Stimulated activated CD8-positive, alpha-beta memory T cell treated with anti-CD3 and anti-CD28 coated beads, Interleukin-7, amount 100 ng/mL, for 24 hours (primary cell): ENCODE measurements at places on chromosomes 2 and 18.

DNA sequence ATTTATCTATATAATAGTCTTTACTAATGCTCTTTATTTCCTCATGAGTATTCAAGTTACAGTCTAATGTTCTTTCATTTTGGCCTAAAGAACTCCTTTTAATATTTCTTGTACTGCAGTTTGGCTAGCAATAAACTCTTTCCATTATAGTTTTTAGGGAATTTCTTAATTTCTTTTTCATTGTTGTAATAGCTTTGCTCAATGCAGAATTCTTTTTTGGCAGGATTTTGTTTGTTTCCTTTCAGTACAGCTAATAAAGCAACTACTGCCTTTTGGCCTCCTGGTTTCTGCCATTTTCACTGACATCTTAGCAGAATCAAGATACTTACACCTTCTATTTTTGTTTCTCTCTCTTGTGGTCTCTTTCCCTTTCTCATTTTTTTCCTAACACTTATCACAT is 390.4 kb upstream of the RGPD4 start:
- DNase-seq = no peak

DNA sequence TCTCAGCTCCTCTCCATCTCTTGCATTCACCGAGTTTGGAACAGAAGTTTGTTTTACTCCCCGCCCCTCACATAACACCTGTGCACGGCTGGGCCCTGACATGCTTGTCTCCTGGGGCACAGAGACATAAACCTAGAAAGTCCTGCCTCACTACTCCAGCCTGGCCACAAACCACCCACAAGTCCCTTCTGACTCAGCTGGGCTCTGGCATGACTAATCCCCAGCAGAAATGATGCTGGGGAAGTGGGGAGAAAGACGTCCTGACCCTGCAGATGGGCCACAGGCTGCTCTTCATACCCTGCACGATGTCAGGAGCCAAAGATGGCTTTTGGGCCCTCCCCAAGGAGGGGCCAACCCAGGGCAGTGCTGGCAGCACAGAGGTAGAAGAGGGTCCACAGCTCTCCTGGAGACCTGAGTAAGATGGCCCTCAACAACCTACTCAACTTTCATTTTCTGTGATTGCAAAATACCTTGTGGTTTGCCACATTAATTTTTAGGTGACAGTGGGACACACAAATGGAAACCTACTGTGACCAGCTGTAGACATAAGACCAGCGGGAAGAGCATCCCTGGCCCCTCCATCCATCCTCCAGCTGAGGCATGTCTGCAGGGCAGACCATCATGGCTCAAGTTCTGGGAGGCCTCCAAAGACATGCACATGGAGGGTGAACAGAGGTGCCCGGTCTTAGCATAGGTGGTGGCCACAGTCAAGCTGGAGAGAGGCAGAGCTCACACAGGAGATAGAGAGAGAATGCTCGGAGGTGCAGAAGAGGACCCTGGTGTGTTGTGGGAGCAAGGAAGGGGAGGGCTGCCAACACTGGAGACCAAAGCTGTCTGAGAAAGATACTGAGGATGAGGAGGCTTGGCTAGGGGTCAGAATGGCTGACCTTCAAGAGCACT is 40.0 kb downstream of the DNMT3A start:
- no peak for DNase-seq

DNA sequence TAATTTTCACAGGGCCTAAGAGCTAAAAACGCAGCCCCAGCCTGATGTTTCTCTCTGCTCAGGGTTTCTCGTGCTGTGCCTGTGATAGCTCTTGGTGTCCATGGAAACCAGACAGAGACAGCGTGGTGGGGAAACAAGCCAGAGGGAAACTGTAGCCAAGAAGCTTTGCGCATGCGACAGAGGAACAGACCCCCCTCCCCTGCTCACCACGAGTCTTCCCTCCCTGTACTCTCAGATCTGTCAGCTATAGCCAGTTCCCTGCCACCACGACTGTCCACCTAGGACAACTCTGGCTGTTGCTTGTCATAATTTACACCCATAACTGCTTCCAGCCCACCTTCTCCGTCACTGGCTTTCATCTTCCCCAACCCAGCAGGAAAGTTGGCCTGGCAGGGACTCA is 13.2 kb upstream of the DNAJC27 start:
- no peak for DNase-seq

- DNase-seq = no peak
Observed at GRCh38 chr18:50753311-50753710, 66.5 kb downstream of the MRO start.

DNA sequence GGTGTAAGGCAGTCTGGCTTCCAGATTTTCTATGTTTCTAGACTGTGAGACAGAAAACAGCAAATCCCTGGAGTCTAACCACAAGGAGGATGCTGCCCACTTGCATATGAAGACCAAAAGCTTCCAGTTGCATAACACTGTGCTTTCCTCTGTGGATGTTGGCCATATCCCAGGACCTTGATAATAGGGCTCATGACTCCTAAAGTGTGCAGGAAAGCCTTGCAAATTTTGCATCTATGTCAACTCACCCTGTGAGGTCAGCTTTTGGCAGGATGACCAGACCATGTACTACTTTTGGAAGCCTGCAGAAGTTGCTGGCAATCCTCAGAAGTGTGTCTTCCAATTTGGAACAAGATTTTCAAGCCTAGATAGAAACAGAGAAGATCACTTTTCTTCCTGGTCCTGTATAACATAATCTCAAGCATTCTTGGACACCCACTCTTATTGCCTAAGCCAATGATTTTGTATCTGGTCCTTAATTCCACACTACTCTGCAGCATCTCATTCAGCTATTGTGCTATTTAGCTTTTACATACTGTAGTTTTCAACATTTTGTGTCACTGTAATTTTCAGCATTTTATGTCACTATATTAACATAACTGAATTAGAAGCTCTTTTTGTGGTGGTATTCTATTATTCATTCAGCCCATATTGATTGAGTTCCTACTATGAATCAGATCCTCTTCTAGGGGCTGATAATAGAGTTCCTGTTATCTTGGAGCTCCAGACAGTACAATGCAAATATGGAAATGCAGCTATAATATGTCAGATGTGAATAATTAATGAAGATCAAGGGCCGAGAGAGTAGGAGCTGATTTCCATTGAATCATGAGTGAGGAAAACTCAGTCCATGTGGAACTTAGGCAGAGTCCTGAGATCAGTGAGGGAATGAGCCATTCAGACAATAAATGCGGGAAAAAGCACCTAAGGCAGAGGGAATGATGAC is 85.3 kb upstream of the RAB27B start:
- no peak for DNase-seq

- no peak for DNase-seq
Observed at GRCh38 chr2:112199188-112199587, 55.7 kb downstream of the ZC3H8 start.

- DNase-seq = no peak
Observed at GRCh38 chr18:2843146-2843545, 3.7 kb upstream of the EMILIN2 start.

- DNase-seq = no peak
Observed at GRCh38 chr2:69308338-69308737, 78.7 kb downstream of the GFPT1 start.

GRCh38 chr2:38192976-38193375 is 117.0 kb upstream of the CYP1B1 start:
- DNase-seq = no peak

GRCh38 chr2:43092520-43093179 is 133.8 kb downstream of the ZFP36L2 start:
- DNase-seq = no peak

DNA sequence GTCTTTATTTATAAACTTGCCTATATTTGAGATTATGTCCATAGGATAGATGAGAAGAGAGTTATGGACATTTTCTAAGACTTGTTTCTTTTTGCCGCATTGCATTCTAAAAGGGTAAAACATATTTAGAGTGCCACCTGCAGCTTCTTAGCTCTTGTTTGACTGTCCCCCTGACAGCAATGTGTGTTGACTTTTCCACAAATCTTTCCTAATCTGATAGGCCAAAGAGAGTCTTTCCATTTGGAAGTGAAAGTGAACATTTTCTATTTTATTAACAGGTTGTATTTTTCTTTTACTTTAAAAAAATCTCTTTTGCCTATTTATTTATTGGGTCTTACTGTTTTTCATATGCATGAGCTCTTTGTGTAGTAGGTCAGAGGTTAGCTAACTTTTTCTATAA is 58.4 kb downstream of the FMNL2 start:
- no peak for DNase-seq

GRCh38 chr2:115389024-115389423 is 946.6 kb downstream of the DPP10 start:
- DNase-seq = no peak

DNA sequence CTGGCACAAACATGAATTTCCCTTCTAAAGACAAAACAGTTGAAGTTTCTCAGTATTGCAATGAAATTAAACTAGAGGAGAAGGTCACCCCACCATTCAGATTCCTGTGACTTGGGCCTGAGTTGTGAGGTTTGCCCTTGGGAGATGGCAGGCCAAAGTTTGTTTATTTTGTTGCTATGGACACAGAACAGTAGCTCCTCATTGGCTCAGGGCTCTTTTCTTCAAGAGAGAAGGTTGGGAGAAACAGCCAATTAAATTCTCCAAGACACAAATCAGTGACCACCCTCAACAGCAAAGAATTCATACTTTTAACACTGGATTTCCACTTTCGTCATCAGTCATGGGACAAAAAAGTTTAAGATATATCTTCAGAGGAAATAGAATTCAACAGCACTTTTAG is at the start of gene FLACC1:
FLACC1 (minus strand) TSS at position 125 of the 400 bp plus-strand sequence. CDS start 5,941 bp downstream, outside the sequence.
- DNase-seq = no peak

DNA sequence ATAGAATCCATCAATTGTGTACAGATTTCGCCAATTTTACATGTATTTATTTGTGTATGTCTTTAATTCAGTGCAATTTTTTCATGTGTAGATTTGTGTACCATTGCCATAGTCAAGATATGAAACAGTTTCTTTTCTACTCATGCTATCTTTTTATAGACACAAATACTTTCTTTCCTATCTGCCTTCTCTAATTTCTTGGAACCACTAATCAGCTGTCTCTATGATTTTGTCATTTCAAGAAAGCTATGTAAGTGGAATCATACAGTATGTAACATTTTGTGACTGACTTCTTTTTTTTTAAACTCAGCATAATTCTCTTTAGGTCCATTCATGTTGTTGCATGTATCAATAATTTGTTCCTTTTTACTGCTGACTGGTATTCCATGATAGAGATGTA is 33.3 kb downstream of the KIAA1328 start:
- no peak for DNase-seq

- DNase-seq = no peak
Observed at GRCh38 chr18:62612776-62613175, 90.0 kb downstream of the ZCCHC2 start.

GRCh38 chr2:132979339-132980093 is 309.5 kb upstream of the LYPD1 start:
- no peak for DNase-seq

GRCh38 chr2:97840198-97840597 is 126.8 kb downstream of the ZAP70 start:
- no peak for DNase-seq

- DNase-seq = no peak
Observed at GRCh38 chr2:193743089-193743488, 1548.4 kb upstream of the TMEFF2 start.

- no peak for DNase-seq
Observed at GRCh38 chr2:236861944-236862343, 223.7 kb upstream of the COPS8 start.

- no peak for DNase-seq
Observed at GRCh38 chr2:98556344-98557033, 51.8 kb downstream of the COA5 start.

DNA sequence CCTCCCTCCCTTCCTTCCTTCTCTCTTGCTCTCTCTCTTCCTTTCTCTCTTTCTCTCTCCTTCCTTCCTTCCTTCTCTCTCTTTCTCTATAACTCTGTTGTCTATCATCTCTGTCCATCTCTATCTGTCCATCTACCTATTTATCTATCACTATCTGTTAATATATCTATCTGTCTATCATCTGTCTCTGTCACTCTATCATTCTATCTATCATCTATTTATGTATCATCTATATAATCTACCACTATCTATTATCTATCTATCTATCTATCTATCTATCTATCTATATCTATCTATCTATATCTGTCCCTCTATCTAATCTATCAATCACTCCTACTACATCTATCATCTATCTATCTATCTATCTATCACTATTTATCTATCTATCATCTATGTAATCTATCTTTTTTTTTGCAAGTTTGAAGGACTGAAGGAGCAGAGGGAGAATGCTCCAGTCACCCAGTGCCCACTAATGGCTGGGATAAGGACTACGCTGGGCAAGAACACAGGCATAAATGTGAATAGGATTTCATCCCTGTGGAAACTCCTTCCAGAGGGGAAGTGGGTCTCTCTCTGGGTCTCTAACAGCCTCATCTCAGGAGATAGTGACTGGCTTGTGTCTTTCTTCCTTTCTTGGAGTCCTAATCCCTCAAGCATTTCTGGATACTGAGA is 427.0 kb downstream of the LPIN1 start:
- no peak for DNase-seq

GRCh38 chr2:31384351-31384750 is 30.2 kb downstream of the XDH start:
- no peak for DNase-seq

DNA sequence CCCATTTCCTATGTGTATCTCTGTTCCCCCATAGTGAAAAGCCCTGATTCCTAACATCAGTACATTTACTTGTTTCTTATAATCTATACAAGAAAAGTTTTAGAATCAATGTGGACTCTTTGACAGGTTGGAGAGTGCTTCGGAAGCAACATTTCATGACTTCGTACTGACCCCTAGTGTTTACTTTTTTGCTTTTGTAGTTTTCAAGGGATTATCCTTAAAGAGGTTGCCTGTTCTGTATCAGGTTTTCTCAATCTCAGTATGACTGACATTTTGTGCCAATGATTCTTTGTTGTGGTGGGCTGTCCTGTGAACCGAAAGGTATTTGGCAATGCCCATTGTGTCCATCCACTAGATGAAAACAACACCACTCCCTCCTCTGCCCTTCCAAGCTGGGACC is 43.3 kb upstream of the SERPINB2 start:
- no peak for DNase-seq

- DNase-seq = no peak
Observed at GRCh38 chr2:147449323-147449991, 395.4 kb upstream of the ACVR2A start.
